A549 (cell line): ENCODE measurements at places on chromosomes 2 and 18. TPM values are rescaled to one million over a fixed set of nuclear protein-coding genes. Genes with fewer than 3 reads are reported as not detected.

GRCh38 chr18:58937071-58937886, 72.6 kb downstream of the ZNF532 start:
- no peak for DNase-seq

GRCh38 chr2:190343089-190343535, 277 bp upstream of the INPP1 start:
- no peak for DNase-seq

GRCh38 chr2:177434475-177434874, 41.9 kb downstream of the AGPS start:
- DNase-seq: no peak

DNA sequence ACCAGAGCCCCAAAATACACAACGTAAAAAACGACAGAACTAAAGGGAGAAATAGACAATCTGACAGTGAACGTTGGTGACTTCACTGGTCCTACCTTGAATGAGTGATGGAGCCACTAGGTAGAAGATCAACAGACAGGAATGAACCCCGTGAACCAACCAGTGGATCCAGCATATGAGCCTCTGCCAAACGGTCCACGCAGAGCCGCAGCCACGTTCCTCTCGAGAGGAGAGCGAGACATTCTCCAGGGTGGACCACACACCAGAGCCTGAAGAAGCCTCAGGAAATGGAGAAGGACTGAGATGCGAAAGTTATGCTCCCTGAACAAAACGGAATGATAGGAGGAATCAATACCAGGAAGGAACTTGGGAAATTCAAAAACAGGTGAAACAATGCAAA, 178.4 kb downstream of the RTP5 start:
- DNase-seq: no peak

GRCh38 chr2:55355451-55355850, 64.2 kb downstream of the CCDC88A start:
- DNase-seq: no peak

DNA sequence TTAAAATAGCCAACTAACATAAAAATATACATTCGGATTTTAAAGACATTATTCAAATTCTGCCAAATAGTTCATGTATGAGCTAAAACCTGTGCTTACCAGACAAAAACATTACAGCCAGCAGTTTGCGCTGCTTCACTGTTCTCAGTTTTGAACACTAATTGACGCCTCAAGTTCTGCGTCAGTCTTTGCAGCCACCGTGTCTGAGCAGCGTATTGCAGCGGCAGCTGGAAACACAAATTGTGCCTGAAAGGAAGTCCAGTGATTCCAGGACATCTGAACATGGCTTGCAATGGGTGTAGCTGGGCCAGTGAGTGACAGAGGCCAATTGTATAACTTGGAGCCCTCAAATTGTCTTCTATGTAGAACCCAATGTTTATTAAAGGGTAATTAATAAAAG, 267.6 kb downstream of the TFCP2L1 start:
- DNase-seq: no peak

GRCh38 chr2:105239924-105240323, 1.6 kb upstream of the GPR45 start:
- peak; percentile 25 for DNase-seq

GRCh38 chr2:100940766-100941645, 61.1 kb upstream of the RPL31 start:
- no peak for DNase-seq

DNA sequence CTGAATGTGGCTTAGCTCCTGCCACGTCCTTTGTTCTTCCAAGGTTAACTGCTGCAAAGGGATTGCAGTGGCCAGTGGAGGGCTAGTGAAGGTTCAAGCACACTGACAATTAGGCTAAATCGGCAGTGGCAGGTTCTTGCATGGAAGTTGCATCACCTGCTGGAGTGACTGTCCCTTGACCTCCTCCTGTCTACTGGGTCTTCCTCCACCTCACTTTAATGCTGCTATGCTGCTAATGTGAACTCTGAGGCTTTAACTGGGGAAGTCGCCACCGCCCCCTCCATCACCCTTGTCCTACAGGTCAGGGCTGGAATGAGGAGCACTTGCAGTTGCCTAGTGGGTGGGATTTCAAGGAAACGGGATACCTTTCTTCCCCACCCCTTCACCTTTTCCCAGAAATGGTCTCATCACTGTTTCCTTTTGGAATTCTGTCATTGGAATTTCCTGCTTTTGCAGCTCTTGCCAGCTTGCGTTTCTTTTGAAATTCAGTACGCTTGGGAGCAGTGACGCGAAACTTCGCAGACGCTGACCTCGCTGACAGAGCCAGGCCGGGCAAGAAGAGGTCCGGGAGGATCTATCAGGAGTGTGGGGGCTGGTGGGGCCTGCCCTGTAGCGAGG, 150.3 kb downstream of the SH3RF3 start:
- DNase-seq: no peak

LHCGR gene
- polyA plus RNA-seq: not detected in 3 replicates

LOXL3 gene
- polyA plus RNA-seq: 0.27 to 0.53 TPM (median 0.31 TPM) in 3 replicates

RNF152 gene
- polyA plus RNA-seq: 0.04 TPM in 1 of 3 replicates, not detected in the others

SULT1C2 gene
- polyA plus RNA-seq: 0.20 to 0.61 TPM (median 0.56 TPM) in 3 replicates

CNOT9 gene
- 40.1 to 42.7 TPM (median 40.9 TPM) in 3 replicates for polyA plus RNA-seq

PAX8 gene
- 0.81 to 1.7 TPM (median 1.5 TPM) in 3 replicates for polyA plus RNA-seq
